Activated CD4-positive, alpha-beta T cell treated with anti-CD3 and anti-CD28 coated beads, Interleukin-2, Interleukin-6, amounts not matched to agents 100 ng/mL and 50 ng/mL, durations not matched to agents 16 hours and 8 hours (primary cell): ENCODE measurements at places on chromosomes 3 and 15.

DNA sequence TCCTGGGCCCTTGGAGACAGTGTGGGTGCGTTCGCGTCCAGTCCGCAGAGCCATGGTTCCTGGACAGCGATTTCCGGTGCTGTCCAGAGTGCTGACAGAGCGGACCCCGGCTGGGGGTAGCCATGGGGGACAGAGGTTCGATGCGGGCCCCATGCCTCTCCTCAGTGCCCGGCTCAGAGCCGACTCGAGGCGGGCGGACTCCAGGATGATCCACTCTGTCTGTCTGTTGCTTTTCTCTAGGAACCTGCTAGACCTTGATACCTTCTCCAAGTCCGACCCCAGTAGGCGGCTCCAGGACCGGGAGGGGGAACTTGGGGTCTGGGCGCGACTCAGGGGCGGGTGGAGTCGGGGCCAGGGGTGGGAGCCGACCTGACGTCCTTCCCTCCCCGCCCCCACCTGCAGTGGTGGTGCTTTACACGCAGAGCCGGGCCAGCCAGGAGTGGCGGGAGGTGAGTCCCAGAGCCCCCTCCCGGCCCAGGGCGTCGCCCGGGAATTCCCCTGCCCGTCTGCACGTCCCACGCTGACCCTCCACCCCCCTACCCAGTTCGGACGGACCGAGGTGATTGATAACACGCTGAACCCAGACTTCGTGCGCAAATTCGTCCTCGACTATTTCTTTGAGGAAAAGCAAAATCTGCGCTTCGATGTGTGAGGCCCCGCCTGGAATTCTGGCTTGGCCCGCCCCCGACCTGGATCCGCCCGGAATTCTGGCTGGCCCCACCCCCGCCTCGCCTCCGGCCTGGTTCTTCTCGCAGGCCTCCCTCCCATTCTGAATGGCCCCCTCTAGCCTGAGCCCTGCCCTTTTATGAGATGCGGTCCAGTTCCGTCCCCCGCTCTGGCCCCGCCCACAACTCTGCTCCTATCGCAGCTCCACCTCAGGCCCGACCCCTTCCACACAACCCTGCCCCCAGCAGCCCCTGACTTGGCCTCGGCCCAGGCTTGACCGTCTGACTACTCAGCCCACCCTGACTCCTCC, 1.0 kb downstream of the CPNE9 start:
- peak; percentile 14 for DNase-seq

- DNase-seq, result no peak
Measured at GRCh38 chr3:85790445-85791030, 831.7 kb downstream of the CADM2 start.

DNA sequence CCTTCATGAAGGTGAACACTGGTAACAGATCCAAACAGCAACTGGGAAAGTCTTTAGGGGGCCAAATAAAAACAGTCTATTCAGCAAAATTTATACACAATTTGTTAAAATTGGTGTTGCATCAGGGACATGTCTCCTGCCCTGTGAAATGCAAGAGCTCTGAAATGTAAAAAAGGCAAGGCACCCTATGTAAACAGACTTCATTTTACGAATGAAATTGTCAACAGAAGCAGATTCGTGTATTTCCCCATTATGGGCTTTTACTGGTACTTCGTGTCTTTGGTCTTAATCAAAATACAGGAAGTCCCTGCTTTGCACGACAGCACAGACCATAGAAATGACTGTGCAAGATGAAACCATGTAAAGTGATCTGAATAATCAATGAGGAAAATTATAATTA, 127.3 kb upstream of the THBS1 start:
- DNase-seq, result peak; percentile 53

DNA sequence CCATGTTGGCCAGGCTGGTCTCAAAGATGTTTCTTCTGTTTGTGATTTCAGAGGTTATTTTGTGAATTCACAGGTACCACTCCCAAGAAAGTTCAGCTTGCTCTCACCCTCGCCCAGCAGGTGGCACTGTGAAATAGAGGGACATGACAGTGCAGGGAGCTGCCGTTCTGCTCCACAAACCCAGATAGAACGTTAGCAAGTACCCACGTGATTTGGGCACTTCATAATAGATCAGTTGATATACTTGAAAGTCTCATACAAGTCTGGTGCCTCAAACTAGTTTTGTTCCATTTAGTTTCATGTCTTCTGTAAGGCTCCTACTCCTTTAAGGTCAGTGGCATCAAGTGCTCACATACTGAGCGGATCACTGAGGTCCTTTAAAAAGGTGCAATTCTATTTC, 45.5 kb downstream of the FILIP1L start:
- DNase-seq, result peak; percentile 83

DNA sequence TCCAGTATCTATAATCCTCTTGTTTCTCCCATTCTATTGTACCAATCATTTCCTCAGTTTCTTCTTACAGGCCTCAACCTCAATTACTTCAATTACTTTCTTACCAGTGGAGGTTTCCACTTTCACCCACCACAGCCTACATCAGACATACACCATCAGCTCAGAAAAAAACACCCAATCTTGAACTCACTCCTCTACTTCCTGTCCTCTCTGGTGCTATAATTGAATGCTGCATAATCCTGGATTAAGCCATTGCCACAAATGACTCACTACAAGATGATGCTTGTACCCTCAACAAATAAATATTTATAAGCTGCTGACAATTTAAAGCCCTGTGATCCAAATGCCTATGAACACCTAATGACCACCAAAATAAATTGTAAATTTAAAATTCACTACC, 18.5 kb downstream of the RYK start:
- DNase-seq, result peak; percentile 20
